ENCODE measurements at places on chromosomes 4 and X. TPM values are rescaled to one million over a fixed set of nuclear protein-coding genes. Genes with fewer than 3 reads are reported as not detected.

TMEM128 gene
- total RNA-seq = 17.4 TPM

SPANXN3 gene
- not detected for total RNA-seq

SPATA4 gene
- 0.17 TPM for total RNA-seq

TMEM271 gene
- not detected for total RNA-seq

GPR173 gene
- total RNA-seq = 1.1 TPM

MXRA5 gene
- total RNA-seq = 0.82 TPM

KLHL2 gene
- total RNA-seq = 16.8 TPM

PPID gene
- total RNA-seq = 28.0 TPM

PDGFRA gene
- total RNA-seq = 144 TPM

RNF128 gene
- total RNA-seq = 0.49 TPM

BRS3 gene
- total RNA-seq = not detected

MED14 gene
- 39.3 TPM for total RNA-seq

GRIA3 gene
- 1.8 TPM for total RNA-seq

NR0B1 gene
- not detected for total RNA-seq

TACC3 gene
- total RNA-seq = 18.1 TPM

Data from subcutaneous adipose tissue (tissue), 4 donors.